ENCODE measurements at places on chromosomes 5 and 9. TPM values are rescaled to one million over a fixed set of nuclear protein-coding genes. Genes with fewer than 3 reads are reported as not detected.

PCDHB7 gene
- 0.16 TPM for polyA plus RNA-seq

SPAAR gene
- 3.2 TPM for polyA plus RNA-seq

PLPP7 gene
- polyA plus RNA-seq: 19.4 TPM

SV2C gene
- polyA plus RNA-seq: not detected

TMEM232 gene
- polyA plus RNA-seq: 0.58 TPM

INSL4 gene
- 0.01 TPM for polyA plus RNA-seq

ACTBL2 gene
- polyA plus RNA-seq: not detected

PCDHGB1 gene
- polyA plus RNA-seq: 0.08 TPM

IL3 gene
- not detected for polyA plus RNA-seq

NDOR1 gene
- polyA plus RNA-seq: 6.2 TPM

KCNMB1 gene
- polyA plus RNA-seq: 0.23 TPM

MGAT4B gene
- 136 TPM for polyA plus RNA-seq

CCL28 gene
- 0.06 TPM for polyA plus RNA-seq

PPWD1 gene
- polyA plus RNA-seq: 14.3 TPM

SH3RF2 gene
- 14.9 TPM for polyA plus RNA-seq

FGF10 gene
- 0.21 TPM for polyA plus RNA-seq

ZNF879 gene
- polyA plus RNA-seq: 6.6 TPM

SHOC1 gene
- 0.03 TPM for polyA plus RNA-seq

NUTM2F gene
- polyA plus RNA-seq: not detected

ZCCHC7 gene
- 6.2 TPM for polyA plus RNA-seq

COX7C gene
- 1,538 TPM for polyA plus RNA-seq

PKN3 gene
- polyA plus RNA-seq: 4.4 TPM

TOR4A gene
- polyA plus RNA-seq: 0.77 TPM

FOXD4L4 gene
- 0.03 TPM for polyA plus RNA-seq

PCDHA7 gene
- not detected for polyA plus RNA-seq

SOX30 gene
- not detected for polyA plus RNA-seq

CCDC127 gene
- polyA plus RNA-seq: 11.2 TPM

EQTN gene
- polyA plus RNA-seq: not detected

SLC34A1 gene
- not detected for polyA plus RNA-seq

MCCC2 gene
- polyA plus RNA-seq: 24.8 TPM

ELP1 gene
- polyA plus RNA-seq: 17.5 TPM

ZNG1A gene
- 32.3 TPM for polyA plus RNA-seq

OR1B1 gene
- polyA plus RNA-seq: not detected
